ENCODE measurements at places on chromosomes 1 and 21.

GRCh38 chr21:25550352-25551120, 56.7 kb downstream of the MRPL39 start:
- DNase-seq, result no peak

GRCh38 chr1:30787856-30788495, 30.4 kb upstream of the LAPTM5 start:
- no peak for DNase-seq

DNA sequence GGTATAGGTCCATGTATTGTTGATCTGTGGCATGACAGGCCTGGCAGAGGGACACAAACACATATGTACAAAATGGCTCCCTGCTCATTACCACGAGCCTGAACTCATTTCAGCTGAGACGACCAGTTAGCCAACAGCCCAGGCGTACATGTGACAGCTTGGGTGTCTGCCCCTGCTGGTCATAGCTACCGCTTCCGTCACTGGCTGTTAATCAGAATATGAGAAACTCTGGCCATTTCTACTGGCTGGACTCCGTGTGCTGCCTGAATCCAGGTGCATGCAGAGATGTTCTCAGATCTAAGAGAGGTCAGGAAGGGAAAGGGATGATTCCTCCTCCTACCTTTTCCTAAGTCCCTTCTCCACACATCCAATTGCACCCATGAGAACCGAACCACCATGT, 144.5 kb downstream of the PBX1 start:
- no peak for DNase-seq

DNA sequence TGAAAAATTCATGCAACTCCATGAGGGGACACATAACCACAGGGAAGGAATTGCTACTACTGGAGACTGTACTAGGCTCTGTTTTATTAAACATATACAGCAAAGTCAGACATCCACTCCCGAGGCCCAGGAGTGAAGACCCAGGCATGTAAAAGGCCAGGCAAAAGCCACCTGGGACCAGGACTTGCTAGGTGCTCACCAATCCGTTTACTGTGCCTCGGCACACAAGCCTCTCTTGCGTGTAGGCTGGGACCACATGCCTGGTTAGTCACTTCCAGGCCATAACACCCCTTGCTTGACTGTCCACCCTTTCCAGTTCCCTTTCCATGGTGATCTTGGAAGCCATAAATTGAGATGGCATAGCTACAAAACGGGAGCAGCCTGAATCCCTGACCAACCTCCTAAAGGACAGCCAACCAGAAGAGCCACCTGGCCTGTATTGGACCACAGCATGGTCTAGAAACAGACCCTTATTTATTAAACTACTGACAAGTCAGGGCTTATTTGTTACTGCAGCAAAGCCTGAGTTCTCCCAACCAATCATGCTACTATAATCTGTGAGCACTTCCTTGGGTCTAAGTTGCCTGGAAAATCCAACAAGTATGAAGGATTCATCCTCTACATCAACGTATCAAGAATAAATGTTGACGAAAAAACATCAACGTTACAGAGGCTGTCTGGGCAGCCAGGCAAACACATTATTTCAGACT, 39.7 kb downstream of the URB1 start:
- DNase-seq, result no peak

GRCh38 chr1:155776414-155776813, 80.6 kb downstream of the GON4L start:
- DNase-seq, result no peak

DNA sequence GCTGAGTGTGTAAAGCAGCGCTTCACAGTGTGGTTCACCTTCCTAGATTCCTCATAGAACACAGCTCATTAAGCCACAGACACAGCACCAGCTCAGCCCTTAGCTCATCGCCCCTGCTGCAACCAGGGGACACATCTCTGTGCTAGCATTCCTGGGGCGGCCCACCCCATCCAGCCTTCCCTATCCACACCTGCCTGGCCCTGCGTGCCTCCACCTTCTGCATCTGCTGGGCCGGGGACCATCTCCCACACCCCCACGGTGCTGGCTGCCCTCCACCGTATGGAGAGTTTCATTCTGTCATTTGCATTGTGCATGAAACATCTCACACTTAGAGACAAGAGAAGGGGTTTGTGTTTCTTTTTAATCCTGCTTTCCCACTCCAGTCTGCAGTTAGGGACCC, 35.8 kb upstream of the PRSS38 start:
- DNase-seq, result no peak

DNA sequence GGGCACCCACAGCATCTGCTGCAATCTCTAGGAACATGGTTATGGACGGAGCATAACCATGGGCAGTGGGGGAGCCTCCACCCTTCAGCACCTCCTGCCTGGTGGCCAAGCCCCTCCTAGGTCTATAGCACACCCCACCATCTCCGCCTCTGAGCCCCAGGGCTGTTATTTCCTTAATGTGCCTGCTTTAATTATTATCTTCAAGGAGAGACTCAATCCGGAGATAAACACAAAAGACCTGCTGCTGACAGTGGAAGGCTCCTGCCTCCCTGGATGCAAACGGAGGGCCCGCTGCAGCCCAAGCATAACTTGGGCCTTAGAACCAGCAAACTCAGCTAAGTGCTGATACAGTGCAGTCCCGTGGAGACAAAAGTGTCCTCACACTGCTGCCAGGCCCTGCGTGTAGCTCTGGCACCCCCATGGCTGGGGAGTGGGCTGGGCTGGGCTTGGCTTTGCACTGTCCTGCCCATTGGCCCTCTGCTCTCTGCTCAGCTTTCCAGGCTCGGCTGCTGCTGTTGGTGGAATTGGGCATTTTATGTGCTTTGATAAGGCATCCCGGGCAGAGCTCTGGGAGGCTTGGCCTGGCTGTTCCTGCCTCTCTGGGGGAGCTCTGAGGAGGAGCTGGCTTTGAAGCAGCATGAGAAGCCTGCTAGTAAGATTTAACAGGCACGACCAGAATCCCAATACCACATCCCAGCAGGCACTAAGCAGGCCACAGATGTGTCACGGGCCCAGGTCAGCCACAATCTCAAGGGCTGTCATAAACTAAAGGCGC, 620.2 kb downstream of the PTPRU start:
- no peak for DNase-seq

GRCh38 chr1:21280482-21280881, 9.8 kb downstream of the ECE1 start:
- no peak for DNase-seq

- DNase-seq, result no peak
Observed at GRCh38 chr1:112298558-112298957, 97.5 kb upstream of the CTTNBP2NL start.

GRCh38 chr1:93753791-93754763, 72.4 kb upstream of the BCAR3 start:
- no peak for DNase-seq

DNA sequence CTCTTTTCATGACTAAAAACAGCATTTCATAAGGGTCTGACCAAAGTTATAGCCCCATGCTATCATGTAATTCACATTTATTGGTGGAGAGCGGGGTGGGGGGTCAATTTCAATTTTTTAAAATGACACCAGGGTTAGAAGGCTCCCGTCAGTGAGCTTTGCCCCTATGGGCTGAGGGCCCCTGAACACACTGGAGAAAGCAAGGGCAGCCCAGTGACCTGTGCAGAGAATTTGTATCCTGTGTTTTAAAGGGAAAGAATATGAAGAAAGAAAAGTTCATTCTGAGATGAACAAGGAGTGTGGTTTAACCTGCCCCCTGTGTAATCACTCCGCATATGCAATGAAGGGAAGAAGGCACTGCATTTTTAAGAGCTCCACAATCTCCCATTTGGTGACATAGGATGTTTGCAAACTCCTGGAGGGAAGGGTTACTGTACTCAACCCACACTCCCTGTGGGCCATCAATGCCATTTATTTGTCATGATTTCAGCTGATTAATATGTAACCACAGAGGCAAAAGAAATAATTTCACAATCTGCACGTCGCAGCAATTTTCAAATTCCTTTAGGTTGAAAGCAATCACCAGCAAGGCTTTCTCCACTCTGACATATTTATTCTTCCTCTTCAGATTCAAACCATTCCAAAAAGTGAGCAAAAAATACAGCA, 95.6 kb downstream of the ZNF281 start:
- DNase-seq, result no peak

DNA sequence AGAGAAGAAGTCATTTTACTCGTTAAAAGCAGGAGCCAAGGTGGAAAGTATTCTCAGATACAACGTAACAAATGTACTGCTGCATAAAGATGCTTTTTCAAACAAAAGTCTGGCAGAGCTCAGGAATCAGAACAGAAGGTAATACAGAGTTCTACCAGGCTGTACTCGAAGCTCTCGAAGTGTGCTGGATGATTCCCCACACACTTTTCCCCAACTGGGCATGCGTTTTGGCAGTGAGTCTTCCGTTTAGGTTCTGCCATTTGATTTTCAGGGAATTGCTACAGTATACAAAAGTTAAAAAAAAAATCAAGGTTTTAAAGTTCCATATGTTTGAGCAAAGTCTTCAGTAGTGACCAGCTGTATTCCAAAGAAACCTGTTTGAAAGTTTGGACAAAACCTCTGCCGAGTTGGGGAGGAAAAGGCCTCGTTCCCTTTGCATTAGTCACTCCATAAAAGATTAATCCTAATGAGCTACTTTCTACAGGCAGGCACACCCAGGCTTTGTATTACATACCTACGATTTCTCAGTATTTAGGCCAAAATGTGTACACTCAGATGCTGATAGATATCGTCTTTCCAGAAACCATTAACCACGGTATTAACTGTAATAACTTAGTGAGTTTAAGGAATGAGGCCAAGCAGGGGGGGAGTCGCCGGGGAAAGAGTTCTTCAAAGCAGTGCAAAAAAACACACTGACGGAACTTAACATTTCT, 477.1 kb downstream of the LMO4 start:
- no peak for DNase-seq

- DNase-seq, result no peak
Observed at GRCh38 chr1:209497729-209498128, 85.8 kb upstream of the CAMK1G start.

DNA sequence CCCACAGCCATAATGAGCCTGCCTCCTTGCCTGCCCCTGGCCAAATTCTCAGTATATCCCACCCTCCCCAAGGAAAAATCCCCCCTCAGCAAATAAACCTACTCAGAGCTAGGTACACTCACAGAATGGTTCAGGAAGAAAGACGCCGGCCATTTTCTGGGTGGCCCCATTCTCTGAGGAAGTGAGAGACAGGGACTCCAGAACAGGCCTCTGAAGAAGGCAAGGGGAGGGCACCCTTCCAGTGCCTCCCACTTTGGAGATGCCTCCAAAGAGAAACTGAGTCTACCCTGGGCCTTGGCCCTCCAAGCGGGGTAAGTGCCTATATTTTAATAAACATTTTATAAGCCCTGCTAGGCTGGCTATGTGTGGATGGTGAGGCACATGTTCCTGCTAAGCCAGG, 2.3 kb downstream of the PACC1 start:
- DNase-seq, result no peak

GRCh38 chr1:20660847-20661206, 342 bp downstream of the DDOST start:
- no peak for DNase-seq

DNA sequence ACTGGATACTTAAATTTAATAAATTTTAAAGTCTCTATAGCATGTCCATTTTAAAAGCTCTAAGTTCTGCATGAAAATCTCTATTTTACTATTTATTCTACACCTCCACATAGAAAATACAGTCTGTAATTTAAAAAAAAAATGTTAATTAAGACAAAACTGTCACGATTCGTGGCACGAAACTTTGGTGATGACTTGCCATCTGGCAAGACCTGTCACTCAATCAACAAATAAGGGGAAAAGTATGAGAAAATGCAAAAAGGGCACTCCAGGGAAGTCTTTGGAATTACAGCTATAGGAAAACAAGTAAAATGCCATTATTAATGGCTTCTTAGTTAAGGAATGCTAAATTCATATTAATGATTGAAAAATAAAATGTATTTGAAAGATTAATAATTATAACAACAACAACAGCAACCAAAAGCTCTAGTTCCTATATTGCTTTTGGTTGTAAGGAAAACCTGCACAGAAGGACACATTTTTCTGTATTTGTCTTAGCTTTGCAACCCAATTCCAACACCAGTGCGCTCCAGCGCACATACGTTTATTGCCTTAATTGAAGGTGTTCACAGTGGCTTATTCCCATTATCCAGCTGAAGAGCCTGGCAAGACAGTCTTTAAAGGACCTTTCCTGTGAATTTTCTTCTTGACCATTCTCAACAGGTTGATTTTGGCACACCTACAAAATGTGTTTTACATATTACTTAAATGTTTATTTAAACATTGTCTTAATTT, 107.8 kb downstream of the PLPPR5 start:
- DNase-seq, result no peak
